ENCODE measurements at places on chromosomes 16 and 17. TPM values are rescaled to one million over a fixed set of nuclear protein-coding genes. Genes with fewer than 3 reads are reported as not detected.

Gene CD300A
- total RNA-seq, result not detected

Gene C17orf50
- total RNA-seq, result not detected

Gene CCDC102A
- 10.3 TPM for total RNA-seq

Gene IGSF6
- not detected for total RNA-seq

GRCh38 chr16:51450909-51451308 lies 299.8 kb upstream of the SALL1 start:
- H3K27ac ChIP-seq, result no peak overlapping the region
- no peaks in the 10 kb centered on the region for H3K36me3 ChIP-seq
- no peak overlapping the region for H3K4me3 ChIP-seq
- no peak for DNase-seq
- H3K4me1 ChIP-seq, result no peaks in the 10 kb centered on the region

DNA sequence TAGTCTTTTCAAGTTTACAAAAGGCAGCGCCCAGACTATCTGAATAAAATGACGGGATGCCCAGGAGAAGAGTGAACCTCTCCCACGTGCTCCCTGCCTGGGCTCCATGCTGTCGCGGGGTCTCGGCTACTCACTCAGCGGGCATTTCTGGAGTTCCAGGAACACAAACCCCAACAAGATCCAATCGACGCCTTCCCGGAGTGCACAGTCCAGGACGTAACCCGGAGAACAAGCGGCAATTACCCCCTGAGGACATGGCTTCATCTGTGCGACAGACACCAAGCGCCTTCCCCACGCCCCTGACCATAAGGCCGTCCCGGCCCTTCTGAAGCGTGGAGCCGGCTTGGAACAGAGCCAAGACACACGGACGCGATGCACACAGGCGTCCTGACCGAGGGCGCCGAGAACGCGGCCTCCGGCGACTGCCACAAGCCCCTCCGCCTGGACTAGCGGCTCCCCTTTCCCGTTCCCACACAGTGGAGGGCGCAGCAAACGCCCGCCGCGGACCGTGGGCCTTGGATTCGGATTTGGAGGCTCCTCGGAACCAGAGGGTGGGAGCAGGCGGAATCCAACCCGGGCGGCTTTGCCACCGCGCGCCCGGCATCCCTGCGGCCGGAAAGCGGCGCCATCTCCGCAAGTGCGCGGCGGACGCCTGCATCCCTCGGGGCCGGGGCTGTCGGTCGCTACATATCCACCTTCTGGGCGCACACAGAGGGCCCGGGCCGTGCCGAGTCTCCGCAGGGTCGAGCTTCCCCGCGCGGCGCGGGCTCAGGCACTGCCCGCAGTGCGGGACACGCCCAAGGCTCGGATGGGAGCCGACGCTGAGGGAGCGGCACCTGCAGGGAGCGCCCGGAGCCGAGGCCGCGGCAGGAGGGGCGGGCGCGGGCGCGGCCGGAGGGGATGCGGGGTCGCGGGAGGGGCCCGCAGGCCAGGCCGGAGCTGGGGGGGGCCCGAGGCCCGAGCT lies 725 bp downstream of the ABCA3 start:
- H3K4me1 ChIP-seq, result no peaks in the 10 kb centered on the region
- DNase-seq, result peak; percentile 47
- H3K36me3 ChIP-seq, result no peaks in the 10 kb centered on the region
- no peak overlapping the region for H3K27ac ChIP-seq
- H3K27me3 ChIP-seq, result peaks cover 30% of the 10 kb centered on the region

DNA sequence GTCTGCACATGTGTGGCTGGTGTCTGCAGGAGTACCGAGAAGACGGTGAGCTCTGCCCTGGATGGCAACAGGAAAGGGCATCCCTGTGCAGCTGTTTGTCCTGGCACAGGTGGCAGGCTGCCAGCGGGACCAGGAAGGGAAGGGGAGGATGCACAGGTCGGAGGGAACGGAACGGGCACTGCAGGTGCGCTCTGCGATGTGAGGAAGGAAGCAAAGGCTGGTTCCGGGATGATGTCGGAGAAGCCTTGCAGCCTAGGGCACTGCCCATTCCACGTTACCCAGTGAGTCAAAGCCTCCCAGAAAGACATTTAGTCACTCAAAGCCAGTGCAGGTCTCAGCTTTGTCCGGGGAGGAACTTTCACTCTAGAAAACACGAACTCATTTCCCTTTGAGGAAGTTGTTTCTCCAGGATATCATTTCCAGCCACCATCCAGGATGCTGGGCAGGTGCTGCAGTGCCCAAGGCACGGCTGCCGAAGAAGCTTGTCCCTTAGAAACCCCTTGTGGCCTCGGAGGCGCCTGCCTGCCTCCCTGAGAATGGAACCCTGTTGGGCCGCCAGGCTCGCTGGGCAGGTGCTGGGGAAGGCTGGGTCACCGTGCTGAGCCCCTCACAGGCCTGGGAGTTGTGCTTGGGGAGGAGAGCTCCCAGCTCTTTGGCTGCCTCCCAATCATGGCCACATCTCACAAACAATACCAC lies 4.5 kb upstream of the TMEM235 start:
- no peak overlapping the region for H3K4me3 ChIP-seq
- peaks cover 32% of the 10 kb centered on the region for H3K36me3 ChIP-seq
- no peak for DNase-seq

- H3K27ac ChIP-seq, result no peak overlapping the region
- H3K36me3 ChIP-seq, result no peaks in the 10 kb centered on the region
- no peaks in the 10 kb centered on the region for H3K4me1 ChIP-seq
- H3K27me3 ChIP-seq, result no peaks in the 10 kb centered on the region
- no peak overlapping the region for H3K4me3 ChIP-seq
Measured at GRCh38 chr17:62076864-62077788, 12.0 kb upstream of the MED13 start.

GRCh38 chr17:57783338-57783742 lies 38.2 kb upstream of the CCDC182 start:
- H3K4me3 ChIP-seq, result no peak overlapping the region
- H3K4me1 ChIP-seq, result peaks cover 52% of the 10 kb centered on the region

- H3K36me3 ChIP-seq, result no peaks in the 10 kb centered on the region
- H3K4me3 ChIP-seq, result no peak overlapping the region
- no peak for DNase-seq
- H3K27me3 ChIP-seq, result no peaks in the 10 kb centered on the region
- H3K27ac ChIP-seq, result no peak overlapping the region
- H3K4me1 ChIP-seq, result peaks cover 9% of the 10 kb centered on the region
Measured at GRCh38 chr16:71721066-71721740, 3.3 kb downstream of the PHLPP2 start.

GRCh38 chr17:64492481-64493109 lies 4.3 kb downstream of the POLG2 start:
- H3K27me3 ChIP-seq, result no peaks in the 10 kb centered on the region
- H3K36me3 ChIP-seq, result peaks cover 57% of the 10 kb centered on the region
- H3K4me1 ChIP-seq, result peaks cover 13% of the 10 kb centered on the region
- H3K4me3 ChIP-seq, result no peak overlapping the region

DNA sequence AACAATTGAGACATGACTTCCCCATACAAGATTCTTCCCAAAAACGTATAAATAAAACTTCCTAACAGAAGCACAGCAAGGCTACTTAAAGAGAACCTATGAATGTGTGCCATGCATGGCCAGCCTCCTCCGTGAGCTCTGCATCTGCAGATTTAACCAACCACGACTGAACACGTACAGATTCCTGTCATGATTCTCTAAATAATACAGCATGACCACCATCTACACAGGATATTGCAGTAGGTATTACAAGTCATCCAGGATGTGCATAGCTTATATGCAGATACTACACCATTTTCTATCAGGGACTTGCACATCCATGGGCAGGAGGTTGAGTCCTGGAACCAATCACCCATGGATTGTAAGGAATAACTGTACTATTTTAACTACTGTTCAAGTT lies 1.4 kb upstream of the QRICH2 start:
- no peak overlapping the region for H3K4me3 ChIP-seq
- H3K27ac ChIP-seq, result no peak overlapping the region
- no peaks in the 10 kb centered on the region for H3K27me3 ChIP-seq
- H3K36me3 ChIP-seq, result peaks cover 16% of the 10 kb centered on the region

DNA sequence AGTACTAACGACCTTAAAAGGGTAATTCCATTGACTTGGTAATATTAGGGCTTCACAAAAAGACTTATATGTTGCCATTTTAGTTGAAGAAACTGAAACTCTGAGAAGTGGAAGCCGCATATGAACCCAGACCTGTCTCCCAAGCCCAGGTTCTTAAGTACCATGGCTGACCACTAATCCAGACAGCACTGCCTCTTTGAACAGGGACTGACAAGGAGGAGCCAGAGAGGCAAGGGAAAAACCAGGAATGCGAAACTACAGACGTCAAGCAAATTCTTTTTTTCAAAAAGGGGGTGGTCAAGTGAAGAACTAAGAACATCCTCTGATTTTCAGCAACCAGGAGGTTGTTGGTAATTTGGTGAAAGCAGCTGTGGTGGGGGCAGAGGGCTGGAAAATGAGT lies 15.2 kb downstream of the CYB5D1 start:
- no peaks in the 10 kb centered on the region for H3K27me3 ChIP-seq
- no peak overlapping the region for H3K4me3 ChIP-seq
- DNase-seq, result no peak
- no peak overlapping the region for H3K27ac ChIP-seq
- H3K4me1 ChIP-seq, result no peaks in the 10 kb centered on the region

GRCh38 chr17:52827526-52827925 lies 669.0 kb upstream of the CA10 start:
- H3K4me3 ChIP-seq, result no peak overlapping the region
- H3K27me3 ChIP-seq, result no peaks in the 10 kb centered on the region
- no peaks in the 10 kb centered on the region for H3K4me1 ChIP-seq

GRCh38 chr16:54779549-54779948 lies 151.1 kb upstream of the IRX5 start:
- H3K27ac ChIP-seq, result no peak overlapping the region
- no peak overlapping the region for H3K4me3 ChIP-seq
- H3K27me3 ChIP-seq, result no peaks in the 10 kb centered on the region
- H3K36me3 ChIP-seq, result no peaks in the 10 kb centered on the region
- no peaks in the 10 kb centered on the region for H3K4me1 ChIP-seq

- no peaks in the 10 kb centered on the region for H3K4me1 ChIP-seq
- H3K27me3 ChIP-seq, result no peaks in the 10 kb centered on the region
- no peak overlapping the region for H3K4me3 ChIP-seq
- H3K36me3 ChIP-seq, result no peaks in the 10 kb centered on the region
- no peak for DNase-seq
Measured at GRCh38 chr16:68656751-68657150, 11.6 kb downstream of the CDH3 start.

GRCh38 chr16:23288726-23289512 lies 13.2 kb upstream of the SCNN1B start:
- no peaks in the 10 kb centered on the region for H3K27me3 ChIP-seq
- H3K4me1 ChIP-seq, result no peaks in the 10 kb centered on the region
- H3K4me3 ChIP-seq, result no peak overlapping the region
- no peak overlapping the region for H3K27ac ChIP-seq
- no peaks in the 10 kb centered on the region for H3K36me3 ChIP-seq

GRCh38 chr17:81424151-81425017 lies 29.1 kb downstream of the BAHCC1 start:
- peaks cover 71% of the 10 kb centered on the region for H3K4me1 ChIP-seq
- H3K36me3 ChIP-seq, result no peaks in the 10 kb centered on the region
- no peak for DNase-seq
- no peak overlapping the region for H3K4me3 ChIP-seq

DNA sequence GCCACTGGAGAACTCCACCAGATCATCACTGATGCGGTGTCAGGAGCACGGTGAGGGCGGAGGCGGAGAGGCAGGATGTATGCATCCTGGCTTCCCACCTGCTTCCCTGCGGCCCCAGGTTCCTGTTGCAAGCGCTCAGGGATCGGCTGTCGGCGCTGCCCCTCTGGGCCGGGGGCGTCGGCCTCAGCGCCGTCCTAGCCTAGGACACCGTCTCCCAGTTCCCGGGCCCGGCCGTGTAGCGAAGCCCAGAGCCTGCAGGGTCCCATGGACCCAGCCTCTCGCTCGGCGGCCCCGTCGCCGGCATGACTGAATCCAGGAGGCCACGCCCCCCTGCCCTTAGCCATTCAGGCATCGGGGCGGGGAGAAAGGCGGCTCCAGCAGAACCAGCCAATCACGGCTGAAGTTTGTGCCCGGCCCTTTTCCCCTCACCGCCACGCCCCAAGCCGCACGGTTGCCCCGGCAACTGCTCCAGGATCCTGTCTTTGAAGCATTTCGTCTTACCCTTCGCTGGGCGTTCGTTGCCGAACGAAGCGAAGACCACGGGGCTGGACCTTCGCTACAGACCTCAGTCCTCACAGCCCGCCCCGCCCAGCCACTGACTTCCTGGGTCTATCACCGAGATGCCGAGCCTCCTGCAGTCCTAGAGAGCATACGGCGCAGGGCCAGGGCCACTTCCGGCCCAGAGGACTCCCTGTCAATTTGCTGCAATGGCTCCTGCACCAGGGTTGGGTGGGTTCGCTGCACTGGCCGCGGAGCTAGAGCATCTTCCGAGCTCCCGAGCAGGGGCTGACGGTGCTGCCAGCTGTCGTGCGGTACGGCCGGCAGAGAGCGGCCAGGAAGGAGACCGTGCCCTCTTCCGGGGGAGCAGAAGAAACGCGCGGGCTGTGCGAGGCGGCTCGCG lies 10.6 kb upstream of the ZNF213 start:
- peak overlapping the region; percentile 67 for H3K4me3 ChIP-seq
- H3K27ac ChIP-seq, result peak overlapping the region; percentile 52
- peaks cover 2% of the 10 kb centered on the region for H3K4me1 ChIP-seq
- peak; percentile 97 for DNase-seq
- no peaks in the 10 kb centered on the region for H3K27me3 ChIP-seq

DNA sequence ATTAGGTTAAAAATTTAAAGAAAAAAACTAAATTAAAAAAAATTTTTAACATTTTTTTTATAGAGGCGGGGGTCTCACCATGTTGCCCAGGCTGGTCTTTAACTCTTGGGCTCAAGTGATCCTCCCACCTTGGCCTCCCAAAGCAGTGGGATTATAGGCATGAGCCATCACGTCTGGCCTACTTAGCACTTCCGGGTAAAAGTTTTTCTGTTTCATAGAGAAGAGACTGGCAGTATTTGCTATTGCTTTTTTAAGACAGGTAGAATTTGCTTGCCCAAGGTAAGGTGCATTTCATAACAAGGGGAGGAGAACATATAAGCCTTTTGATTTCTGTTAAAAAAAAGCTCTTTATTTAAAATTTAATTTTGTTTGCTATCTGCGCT lies 12.0 kb upstream of the HAPSTR1 start:
- H3K4me1 ChIP-seq, result peaks cover 3% of the 10 kb centered on the region
- no peak for DNase-seq
- H3K36me3 ChIP-seq, result no peaks in the 10 kb centered on the region
- no peak overlapping the region for H3K4me3 ChIP-seq

DNA sequence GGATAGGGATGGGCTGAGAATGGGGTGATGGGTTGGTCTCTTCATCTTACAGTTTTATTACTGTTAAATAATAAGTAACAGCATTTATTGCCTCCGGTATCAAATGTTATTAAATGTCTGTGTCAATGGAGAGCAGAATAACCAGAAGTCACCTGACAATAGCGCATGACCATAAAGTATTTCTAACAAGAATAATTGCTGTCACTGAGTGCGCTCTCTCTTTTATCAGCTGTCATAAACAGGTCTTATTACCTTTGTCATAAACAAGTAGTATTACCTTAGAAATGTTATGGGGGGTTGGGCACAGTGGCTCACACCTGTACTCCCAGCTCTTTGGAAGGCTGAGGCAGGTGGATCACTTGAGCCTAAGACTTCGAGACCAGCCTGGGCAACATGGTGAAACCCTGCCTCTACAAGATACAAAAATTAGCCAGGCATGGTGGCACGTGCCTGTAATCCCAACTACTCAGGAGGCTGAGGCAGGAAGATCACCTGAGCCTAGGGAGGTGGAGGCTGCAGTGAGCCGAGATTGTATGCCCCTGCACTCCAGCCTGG lies 120.6 kb downstream of the MAP2K6 start:
- H3K4me3 ChIP-seq, result no peak overlapping the region
- H3K27ac ChIP-seq, result no peak overlapping the region
- H3K27me3 ChIP-seq, result no peaks in the 10 kb centered on the region
- no peak for DNase-seq
- H3K4me1 ChIP-seq, result no peaks in the 10 kb centered on the region

GRCh38 chr16:67242138-67242730 lies 5.0 kb downstream of the FHOD1 start:
- DNase-seq, result no peak
- H3K36me3 ChIP-seq, result peaks cover 12% of the 10 kb centered on the region
- peak overlapping the region; percentile 80 for H3K27ac ChIP-seq
- no peak overlapping the region for H3K4me3 ChIP-seq
- H3K4me1 ChIP-seq, result peaks cover 48% of the 10 kb centered on the region
- H3K27me3 ChIP-seq, result no peaks in the 10 kb centered on the region
